ENCODE measurements at places on chromosomes 4 and X.

DNA sequence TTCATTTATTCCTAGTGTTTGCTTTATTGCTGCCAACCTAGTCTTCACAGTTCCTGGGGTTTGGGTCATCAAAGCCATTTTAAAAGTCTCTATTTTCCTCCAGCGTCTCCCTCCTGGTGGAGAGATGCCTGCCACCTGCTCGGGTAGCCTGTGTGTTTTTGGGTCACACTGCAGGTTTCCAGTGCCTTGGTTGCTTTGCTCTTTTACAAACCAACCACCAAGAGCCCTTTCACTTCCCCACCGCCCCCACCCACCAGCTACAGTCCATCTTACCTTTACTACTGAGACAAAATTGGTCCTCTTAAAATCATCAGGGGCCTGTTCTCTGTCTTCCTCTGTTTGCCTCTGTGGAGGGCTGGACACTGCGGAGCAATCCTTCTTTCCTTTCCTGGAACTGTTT is 280.5 kb upstream of the GATB start:
- no peak for DNase-seq

GRCh38 chr4:61408861-61409260 is 208.7 kb downstream of the ADGRL3 start:
- DNase-seq, result no peak

- DNase-seq, result peak; percentile 79
Measured at GRCh38 chr4:102500696-102501446, at the start of gene NFKB1. TSS of gene NFKB1 (plus strand) at chr4:102501359. CDS start at chr4:102525519, 24,160 bp downstream.

DNA sequence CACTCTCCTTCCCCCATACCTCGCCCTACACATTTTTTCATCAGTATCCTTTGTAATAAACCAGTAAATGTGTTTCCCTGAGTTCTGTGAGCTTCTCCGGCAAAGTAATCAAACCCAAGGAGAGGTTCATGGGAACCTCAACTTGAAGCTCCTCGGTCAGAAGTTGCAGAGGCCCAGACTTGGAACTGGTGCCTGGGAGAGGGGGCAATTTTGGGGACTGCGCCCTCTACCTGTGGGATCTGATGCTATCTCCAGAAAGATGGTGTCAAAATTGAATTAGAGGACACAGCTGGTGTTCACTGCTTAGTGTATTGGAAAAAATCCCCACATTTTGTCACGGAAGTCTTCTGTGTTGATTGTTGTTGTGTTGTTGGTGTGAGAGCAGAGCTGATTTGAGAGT is 70.6 kb downstream of the ATP11C start:
- no peak for DNase-seq

DNA sequence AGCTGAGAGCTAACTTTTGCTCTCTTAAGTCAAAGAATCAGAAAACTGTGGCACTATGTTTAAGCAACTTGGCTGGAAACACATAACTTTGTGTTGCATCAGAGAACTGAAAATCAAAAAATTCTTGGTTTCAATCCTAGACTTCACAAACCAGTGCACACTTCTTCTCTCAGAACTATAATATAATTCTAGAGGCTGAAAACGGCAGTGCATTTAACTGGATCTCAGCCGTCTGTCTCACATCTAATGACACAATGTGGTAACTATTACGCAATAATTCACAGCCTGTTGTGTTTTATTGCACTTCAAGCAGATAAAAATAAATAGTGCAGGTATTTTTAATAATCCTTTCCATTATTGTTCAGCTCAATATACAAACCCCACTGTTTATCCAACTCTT is 260.6 kb upstream of the DIAPH2 start:
- DNase-seq, result no peak

DNA sequence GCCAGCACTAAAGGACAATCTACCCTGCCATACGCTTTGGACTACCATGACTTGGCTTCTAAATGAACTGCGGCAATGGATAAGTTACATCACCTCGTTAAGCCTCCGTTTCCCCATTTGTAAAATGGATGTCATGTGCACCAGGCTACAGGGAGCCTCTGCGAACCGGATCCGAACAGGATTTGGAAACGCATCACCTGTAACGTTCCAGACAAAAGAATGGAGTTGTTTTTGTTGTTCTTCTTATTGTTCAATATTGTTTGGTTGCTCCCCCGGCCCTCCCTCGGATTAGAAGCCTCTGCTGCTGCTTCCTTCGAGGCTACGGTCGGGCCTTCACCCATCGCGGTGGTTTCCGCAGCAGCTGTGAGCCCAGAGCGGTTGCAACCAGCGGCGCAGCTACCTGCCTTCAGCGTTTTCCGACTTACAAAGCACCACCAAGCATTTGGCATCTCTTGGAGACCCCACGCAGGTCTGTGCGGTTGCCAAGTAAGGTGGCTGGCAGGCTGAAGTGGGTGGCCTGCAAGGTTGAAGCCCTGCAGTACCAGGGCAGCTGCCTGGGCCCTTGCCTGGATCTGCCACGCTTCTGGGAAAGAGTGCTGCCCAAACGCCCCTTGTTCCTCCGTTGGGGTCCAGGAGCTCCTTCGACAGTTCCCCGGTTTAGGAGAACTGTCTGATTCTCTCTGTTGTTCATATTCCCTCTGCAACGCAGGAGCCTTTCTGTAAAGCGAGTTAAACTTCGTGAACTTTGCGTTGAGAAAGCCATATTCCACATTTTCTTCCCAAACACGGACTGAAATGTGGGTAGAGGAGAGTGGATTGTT is 7.1 kb downstream of the NKX3-2 start:
- peak; percentile 51 for DNase-seq

DNA sequence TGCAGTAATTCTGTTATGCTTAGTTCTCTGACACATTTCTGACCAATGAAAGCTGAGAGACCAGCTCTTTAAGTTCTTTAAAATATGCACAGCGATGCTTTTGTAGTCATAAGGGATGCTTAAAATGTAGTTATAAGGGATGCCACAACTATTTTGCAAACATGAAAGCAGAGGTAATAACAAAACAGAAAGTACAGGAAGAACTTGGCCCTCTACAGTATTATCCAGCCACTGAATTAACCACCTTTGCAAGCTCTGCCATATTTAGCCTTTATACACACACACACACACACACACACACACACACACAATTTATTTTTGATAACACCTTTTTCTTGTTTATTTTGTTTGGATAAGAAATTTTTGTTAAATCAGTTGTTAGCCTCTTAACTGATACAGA is 590.0 kb downstream of the FAT4 start:
- DNase-seq, result no peak

DNA sequence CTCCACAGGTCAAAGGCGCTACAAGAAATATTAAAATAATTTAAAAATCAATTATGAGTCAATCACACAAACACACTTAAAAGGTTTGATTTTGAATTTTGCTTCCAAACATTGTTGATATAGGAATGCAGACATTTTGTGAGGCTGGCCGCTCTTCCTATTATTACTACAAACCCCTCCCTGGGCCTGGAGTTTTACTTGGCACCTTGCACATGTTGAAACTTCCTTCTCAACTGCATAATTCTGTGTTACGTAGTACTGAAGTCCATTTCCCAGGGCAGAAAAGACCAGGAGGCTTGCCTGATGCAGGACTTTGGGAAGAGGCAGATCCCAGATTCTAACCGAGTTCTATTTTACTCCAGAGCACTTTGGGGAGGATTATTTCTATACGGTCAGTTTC is 71.5 kb downstream of the CYTL1 start:
- no peak for DNase-seq

DNA sequence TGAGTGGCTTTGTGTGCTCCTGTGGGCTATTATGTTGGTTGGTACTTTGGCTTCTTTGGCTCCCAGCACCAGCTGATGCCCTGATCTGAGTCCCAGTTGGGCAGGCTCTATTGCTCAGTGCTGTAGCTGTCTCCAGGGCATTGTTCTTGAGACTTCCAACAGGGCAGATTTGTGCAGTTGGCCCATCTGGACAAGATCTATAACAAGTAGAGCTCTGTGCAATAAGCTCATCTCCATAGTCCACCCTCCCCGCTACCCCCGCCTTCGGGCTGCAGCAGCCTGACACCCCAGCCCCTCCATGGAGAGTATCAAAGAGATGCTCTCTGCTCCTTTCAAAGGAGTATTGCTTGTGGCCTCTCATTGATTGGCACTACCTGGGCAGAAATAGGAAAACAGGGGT is 5.8 kb upstream of the TMEM31 start:
- DNase-seq, result no peak

DNA sequence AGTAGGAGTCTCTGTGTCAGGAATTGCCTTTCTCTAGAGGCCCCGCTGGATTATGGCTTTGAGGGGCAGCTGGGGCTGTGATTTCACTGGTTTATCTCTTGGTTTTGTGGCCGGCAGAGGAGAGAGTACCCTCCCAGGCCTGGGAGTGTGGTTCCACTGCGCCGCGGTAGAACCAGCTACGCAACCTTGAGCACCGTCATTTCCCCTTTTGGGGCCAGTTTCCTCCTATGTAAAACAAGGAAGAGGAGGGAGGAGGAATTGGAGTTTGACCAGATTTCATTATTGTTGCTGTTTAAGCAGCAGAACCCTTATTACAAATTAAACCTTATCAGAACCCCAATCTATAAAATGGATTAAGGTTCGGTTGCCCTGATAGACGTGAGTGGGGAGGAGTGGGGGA is 4.4 kb downstream of the SOX3 start:
- DNase-seq, result peak; percentile 48

GRCh38 chrX:2549876-2550275 is 49.1 kb upstream of the DHRSX start:
- peak; percentile 73 for DNase-seq

- DNase-seq, result no peak
Measured at GRCh38 chr4:142129931-142130330, 493.5 kb downstream of the IL15 start.

DNA sequence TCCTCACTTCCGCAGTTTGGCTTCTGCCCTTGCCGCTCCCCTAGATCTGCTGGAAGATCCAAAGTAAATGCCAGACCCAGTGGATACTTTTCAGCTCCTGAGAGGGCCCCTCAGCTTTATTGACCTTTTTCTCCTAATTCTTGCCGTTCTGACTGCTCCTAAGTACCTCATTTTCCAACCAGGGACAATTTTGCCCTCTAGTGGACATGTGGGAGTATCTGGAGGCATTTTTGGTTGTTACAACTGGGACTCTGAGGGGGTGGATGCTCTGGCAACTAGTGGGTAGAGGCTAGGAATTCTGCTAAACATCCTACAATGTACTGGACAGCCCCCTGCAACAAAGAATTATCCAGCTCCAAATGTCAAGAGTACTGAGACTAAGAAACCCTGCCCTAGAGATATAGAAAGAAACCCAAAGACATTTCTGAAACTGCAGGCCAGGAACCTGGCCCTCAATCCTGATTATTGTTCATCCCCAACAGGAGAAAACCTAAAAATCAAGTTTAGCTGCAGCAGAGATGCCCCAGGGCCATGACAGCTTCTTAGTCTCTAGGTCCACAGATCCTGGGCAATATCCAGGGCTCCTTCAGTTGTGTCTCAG is 3.4 kb downstream of the TEX13B start:
- DNase-seq, result peak; percentile 71

- no peak for DNase-seq
Measured at GRCh38 chrX:25851141-25851540, 287.0 kb upstream of the MAGEB18 start.

- no peak for DNase-seq
Measured at GRCh38 chr4:156521631-156522030, 450.0 kb downstream of the PDGFC start.

DNA sequence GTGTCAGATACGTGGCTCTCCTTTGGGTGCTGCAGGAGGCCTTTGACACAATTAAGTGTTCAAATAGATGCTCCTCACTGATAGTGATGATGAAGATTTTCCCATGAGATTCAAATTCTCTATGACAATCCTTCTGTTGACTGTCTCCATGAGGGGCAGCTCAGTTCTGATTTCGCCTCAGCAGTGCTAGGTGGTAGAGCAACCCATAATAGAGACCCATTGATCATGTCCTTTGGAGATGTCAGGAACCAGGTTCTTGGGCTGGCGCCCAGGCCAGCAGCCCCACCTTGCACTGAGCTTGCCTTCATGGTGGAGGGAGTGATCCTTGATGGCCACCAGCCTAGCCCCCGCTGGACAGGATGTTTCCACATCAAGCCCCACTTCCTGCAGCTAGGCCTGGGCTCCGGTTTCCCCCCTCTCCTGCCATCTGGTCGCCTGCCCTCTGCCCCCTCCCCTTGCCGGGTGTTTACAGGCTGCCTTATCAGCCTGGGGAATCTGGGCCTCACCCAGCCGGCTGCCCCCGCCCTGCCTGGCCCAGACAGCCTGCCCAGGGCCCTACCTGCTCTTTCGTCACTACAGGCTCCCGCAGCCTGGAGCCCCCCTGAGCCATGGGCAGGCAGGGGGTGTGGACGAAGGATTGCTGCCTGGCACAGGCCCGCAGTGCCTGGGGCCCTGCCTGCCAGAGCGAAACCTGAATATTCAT is 12.6 kb downstream of the ELF4 start:
- no peak for DNase-seq

DNA sequence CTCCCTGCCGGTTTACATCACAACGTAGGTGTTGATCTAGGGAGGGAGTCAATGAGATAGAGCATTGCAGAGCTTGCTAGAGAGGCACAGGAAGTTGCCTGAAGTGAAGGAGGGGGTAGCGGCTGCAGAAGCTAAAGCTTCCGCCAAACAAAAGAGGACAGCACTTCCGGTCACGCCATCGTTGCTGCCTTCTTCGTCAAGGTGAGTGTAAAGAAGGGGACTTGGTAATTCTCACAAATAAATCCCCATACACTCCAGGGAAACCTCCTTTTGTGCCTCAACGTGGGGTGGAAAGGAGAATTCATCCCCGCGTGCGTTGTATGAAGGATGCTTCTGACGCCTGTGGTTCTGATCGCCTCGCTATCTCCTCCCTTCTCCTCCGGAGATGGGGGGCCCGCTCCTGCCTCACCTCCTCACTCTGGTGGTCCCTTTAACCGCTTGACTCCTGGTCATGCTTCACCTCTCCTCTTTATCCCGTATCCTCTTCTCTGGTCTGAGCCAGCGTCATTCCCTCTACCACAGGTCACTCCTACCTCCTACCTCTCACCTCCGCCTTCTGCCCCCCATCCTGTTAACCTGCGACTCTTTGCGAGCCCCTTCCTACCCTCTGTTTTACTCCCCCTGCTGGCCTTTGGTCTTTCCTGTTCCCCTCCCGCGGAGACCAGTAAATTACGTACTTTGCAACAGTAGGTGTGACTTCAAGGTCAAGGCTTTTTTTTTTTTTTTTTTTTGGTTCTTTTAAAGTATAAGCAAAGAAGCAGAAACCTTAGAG is 59.9 kb downstream of the GSPT2 start:
- peak; percentile 89 for DNase-seq

DNA sequence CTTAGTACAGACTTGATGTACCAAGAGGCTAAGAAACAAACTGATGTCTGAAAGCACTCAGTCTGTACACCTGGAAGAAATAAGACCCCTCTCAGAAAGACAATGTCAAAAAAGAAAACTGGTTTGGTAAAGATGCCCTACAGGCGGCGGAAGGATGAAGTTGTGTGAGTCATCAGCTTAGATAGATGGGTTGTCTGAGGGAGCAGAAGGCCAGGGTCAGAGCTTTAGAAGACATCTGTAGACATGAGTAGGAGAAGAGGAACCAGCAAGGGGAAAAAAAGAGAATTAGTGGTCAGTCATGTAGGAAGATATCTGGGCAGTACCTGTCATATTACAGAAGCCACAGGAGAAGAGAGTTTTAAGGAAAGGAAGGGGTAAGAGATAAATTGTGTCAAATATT is 8.3 kb downstream of the SRPX2 start:
- no peak for DNase-seq

GRCh38 chr4:94519925-94520789 is 68.4 kb downstream of the PDLIM5 start:
- no peak for DNase-seq
